ENCODE measurements at places on chromosomes 12 and 14.

GRCh38 chr12:76627346-76628135, 68.0 kb upstream of the OSBPL8 start:
- no peak for DNase-seq

- DNase-seq: no peak
Observed at GRCh38 chr14:100381395-100382105, 58.4 kb downstream of the SLC25A47 start.

- no peak for DNase-seq
Observed at GRCh38 chr14:95360828-95361227, 41.1 kb upstream of the CLMN start.

GRCh38 chr12:76374386-76375020, 26.3 kb upstream of the BBS10 start:
- DNase-seq: no peak

- no peak for DNase-seq
Observed at GRCh38 chr14:75783184-75783583, 122.1 kb downstream of the TTLL5 start.

DNA sequence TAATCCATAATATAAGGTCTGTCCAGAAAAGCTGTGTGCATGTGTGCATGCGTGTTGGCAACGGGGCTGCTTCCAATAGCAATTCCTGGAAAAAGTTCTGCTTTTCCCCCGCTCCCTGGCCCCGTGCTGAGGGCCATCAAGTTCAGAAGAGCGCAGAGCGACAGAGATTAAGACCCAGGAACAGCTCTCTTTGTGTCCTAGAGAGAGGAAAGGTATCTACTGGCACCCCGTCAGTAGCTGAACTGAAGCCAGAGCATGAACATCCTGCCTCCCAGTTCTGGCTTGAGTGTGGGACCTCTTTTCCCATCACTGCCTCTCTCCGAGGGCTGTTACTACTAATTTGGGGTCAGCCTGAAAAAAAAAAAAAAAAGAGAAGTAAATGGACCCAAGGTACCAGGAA, 15.5 kb downstream of the HDAC7 start:
- no peak for DNase-seq

GRCh38 chr12:52245259-52245961, 12.4 kb downstream of the KRT7 start:
- DNase-seq: no peak

DNA sequence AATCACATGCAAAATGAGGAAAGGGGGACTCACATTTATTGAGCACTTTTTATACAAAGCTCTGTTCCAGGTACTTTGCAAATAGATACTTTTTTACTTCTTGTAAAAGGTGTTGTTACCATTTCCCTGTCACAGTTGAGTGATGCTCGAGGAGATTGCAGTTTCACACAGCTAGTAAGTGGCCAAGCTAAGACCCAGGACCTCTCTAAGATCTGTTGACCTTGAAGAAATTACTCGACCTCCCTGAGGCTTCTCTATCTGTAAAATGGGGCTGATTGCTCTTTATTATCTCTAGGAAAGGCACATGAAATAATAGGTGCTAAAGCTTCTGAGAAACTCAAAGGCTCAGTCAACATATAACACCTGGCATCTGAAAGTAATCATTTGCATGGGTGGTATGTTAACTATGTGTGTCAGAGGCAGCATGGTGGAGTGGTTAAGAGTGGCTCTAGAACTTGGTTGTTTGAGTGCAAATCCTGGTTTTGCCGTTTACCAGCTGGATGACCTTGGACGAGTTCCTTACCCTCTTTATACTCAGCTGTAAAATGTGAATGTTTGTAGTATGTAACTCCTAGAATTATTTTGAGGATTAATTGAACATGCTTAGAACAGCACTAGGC, 41.5 kb downstream of the IFT81 start:
- no peak for DNase-seq

DNA sequence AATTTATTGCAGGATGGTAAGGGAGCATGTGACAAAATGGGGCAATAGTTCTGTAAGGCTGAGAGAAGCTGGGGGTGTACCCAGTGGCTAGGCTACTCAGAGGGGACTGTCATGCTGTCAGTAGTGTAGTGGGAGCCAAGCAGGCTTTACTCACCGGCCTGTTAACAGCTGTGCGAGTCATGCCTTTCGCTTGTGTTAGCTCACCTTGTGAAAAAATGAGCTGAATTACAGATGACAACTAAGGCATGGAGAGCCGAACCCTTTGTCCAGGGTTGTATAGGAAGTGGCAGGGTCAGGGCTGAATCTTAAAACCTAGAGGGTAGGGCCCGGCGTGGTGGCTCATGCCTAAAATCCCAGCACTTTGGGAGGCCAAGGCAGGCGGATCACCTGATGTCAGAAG, 37.9 kb downstream of the SH2B3 start:
- no peak for DNase-seq

GRCh38 chr14:84646786-84647500, 883.0 kb upstream of the FLRT2 start:
- no peak for DNase-seq

DNA sequence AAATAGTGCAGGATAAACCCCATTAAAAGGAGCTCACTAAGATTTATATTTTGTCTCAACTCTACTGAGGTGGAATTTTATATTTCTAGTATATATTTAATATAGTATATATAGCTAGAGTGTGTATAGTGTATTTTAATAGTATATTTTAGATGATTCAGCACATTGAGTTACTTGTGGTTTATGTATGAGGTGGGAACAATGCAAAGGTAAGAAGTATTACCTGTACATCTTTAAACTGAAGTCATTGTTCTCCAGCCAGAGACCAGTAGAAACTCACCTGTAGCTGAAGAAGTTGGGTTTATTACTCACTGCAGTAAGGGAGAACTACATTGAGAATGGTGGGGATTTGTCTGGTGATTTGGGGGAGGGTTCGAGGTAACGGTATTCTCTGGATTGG, 15.9 kb downstream of the ETNK1 start:
- DNase-seq: no peak

- DNase-seq: no peak
Observed at GRCh38 chr12:94127239-94128131, 20.9 kb upstream of the PLXNC1 start.

DNA sequence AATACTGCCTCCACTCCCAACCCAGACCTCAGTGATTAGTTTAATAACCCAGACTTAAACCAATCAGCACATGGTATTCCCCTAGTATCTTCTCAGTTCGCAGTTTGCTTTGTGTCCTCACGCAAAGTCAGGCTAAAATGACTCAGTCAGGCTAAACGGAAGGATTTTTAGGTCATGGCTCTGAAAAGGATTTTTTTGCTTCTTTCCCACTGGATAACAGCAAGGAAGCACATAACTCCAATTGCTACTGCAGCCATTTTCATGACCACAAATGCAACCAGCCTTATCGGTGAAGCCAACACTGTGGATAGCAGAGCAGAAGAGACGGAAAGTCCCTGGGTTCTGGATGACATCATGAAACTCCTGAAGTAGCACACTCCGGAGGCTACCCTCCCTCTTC, 67.7 kb downstream of the ZC3H14 start:
- no peak for DNase-seq

DNA sequence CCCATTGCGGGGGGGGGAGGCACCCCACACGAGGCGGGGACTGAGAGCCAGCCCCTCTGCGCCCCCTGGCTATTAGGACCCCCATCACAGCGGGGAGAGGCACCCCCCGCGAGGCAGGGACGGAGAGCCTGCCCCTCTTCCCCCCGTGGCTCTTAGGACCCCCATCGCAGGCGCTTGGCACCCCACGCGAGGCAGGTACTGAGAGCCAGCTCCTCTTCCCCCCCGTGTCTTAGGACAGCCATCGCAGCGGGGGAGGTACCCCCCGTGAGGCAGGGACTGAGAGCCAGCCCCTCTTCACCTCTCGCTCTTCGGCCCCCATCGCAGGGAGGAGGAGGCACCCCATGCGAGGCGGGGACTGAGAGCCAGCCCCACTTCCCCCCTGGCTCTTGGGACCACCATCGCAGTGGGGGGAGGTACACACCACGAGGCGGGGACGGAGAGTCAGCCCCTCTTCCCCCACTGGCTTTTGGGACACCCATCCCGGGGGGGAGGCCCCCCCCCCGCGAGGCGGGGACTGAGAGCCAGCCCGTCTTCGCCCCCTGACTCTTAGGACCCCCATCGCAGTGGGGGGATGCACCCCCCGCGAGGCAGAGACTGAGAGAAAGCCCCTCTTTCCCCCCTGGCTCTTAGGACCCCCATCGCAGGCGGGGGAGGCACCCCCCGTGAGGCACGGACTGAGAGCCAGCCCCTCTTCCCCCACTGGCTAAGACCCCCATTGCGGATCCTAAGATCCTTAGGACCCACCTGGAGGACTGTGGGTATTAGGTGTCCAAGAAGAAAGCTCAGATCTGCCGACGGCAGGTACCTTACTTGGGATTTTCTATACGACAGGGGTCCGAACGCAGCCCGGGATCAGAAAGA, 198.6 kb upstream of the PZP start:
- no peak for DNase-seq

DNA sequence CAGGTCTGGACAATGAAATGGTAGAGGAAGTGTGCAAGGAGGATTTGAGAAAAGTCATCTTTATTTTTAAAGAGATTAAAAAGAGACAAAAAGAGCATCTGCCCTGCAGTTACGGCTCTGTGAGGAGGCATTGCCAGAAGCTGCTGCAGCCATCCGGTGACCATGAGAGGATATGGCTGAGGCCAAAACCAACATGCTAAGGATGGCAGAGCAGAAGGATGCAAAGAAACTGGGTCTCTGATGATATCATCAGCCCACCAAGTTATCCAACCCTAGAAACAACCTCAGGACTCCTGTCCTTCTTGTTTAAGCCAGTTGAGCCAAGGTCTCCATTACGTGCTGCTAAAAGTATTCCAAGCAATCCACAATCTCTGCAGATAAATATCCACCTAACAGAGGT, 48.0 kb upstream of the CCND2 start:
- no peak for DNase-seq

DNA sequence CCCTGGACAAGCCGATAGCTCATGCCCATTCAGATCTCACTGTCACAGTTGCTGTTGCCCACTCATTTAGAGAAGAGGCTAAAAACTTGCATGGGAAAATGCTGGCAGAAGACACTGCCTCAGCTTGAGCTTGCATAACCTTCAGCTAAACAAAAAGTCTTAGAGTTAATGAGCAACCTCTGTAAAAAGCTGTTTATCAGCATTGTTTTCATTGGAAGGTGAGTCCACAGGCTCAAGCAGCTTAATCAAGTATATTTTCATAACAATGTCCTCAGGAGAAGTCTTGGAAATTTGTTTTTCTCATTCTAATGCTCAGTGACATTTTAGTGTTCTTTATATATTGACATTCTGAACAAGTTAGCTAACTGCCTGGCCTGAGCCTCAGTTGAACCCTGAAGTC, 872.9 kb downstream of the TMTC2 start:
- DNase-seq: no peak

DNA sequence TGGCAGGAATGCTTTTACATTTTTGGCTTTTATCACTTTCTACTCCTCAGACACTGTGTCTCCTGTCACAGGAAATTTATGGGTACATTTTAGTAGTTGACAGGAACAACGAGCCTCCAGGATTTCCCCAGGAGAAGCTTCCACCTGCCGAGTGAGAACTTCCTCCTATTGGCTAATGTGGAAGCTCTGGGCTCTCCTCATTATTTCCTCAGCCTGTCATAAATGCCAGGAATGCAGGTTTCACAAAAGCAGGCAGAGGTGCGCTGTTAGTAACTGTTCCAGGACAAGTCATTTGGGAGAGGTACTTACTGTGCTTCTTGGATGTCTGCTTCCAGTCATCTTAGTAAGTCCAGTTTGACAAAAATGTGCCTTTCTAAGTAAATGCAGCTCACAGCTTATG, 19.1 kb upstream of the DCP1B start:
- DNase-seq: no peak

DNA sequence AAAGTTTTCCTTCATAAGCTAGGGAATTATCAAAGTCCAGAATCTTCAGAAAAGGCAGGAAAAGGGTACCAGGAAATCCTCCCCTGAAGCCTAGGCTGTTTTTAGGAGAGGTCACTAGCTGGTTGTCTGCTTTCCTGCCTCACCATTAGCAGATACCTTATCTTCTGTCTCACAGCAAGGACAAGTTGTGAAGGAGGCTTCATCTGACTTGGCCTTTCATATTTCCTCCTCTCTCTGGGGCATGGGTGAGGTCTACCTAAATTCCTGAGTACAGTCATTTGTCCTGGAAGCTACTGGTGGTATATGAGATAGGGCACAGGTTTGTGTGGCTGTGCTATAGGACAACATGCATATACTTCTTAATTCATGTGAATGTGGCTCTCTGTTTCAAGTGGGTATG, 2.3 kb downstream of the FOXJ2 start:
- DNase-seq: no peak

GRCh38 chr14:53054457-53054856, 98.7 kb downstream of the DDHD1 start:
- DNase-seq: no peak

GRCh38 chr14:65015391-65015790, 28.7 kb downstream of the FNTB start:
- no peak for DNase-seq

DNA sequence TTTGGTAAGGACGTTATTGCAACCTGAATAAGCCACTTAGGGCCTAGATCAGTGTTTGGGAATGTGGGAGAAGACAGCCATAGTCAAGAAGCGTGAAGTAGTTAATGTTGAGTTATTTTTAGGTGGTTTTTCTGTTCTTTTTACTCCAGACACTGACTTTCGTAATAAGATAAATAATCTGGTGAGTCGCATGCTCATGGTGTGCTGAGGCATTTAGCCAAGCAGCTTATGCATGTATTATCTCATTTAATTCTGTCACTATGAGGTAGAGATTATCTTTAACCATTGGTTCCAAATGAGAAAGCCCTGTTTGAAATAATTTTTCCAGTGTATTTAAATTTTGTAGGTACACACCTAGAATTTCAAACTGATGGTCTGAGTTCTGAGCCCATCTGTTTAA, 67.3 kb downstream of the RCOR1 start:
- DNase-seq: no peak

DNA sequence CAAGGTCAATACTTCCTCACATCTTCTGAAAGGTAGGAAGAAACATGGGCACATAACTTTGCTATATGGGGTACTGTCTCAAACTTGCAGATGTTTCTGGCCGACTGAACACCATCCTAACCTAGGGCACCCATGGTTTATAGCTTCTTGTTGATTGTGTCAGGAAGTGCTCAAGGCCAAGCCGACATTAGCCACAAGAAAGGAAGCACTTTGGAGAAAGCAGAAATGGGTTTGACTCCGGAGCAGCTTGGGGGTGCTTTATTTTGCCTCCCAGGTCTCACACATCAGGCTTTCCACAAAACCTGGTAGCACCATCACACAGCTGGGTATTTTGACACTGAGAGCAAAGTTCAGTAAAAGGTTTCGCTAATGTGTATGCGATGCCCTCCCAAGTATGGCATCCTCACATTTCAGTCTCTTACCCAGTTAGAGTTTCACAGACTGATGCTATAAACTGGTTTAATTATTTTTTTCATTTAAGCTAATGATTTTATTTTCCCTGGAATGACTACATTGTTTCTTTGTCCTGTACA, 25.2 kb upstream of the BHLHE41 start:
- DNase-seq: no peak
